ENCODE measurements at places on chromosomes 12 and 14. TPM values are rescaled to one million over a fixed set of nuclear protein-coding genes. Genes with fewer than 3 reads are reported as not detected.

DNA sequence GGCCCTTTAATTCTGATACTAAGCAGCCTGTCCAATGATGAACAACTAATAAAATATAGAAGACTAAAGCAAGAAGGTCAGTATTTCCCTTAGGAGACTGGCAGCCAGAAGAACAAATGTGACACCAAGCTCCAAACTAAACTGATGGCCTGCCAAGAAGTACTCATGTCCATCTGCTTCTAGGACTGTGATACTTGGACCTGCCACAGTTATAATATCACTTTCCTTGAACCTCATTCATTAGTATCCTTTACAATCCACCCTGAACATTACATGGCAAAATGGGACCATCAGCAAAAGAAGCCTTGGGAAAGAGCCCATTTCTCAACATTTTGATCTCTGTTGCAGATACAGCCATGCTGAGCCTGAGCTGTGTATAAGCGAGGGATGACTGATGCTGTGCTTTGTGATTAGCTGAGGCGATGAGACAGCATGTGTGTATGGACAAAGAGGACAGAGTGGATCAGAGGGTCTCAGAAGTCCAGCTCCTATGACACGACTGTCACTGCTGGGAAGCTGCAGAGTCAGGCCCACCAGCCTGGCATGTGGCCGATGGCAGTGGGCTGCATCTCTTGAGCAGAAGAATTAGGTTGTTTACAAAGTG lies 73.9 kb downstream of the TGFB3 start:
- DNase-seq, result no peak

DNA sequence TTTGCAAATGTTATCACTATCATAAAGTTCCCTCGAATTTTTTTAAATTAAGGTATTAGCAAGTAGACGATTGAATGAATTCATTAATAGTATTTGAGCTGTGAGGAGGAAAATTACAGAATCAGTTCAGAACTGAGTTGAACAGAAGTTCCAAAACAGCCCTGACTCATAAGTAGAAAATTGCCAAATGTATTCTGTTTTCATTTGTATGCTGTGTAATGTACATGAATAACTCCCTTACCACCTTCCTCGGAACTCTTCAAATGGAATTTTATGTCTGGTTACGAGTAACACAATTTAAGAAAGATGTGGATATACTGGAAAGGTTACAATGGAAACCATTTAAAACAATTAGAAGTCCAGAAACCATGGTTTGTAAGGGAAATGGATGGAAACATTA lies 283.3 kb upstream of the FAR2 start:
- no peak for DNase-seq

DNA sequence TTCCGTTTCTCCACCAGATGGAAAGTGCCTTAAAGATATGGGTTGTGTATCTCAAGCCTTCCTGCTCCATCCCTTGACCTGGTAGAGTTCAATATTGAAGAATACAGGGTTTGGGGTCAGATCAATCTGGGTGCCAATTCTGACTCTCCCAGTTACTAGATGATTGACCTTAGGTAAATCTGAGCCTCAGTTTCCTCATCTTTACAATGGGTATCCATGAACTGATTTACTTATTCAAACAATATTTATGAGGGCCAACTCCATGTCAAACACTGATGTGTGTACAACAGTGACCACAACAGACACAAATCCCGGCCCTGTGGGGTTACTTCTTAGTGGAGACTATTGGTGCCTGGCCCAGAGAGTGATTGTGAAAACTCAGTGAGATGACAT lies 7.5 kb upstream of the FAIM2 start:
- DNase-seq, result no peak

- no peak for DNase-seq
Measured at GRCh38 chr14:23060536-23061260, 3.4 kb upstream of the CDH24 start.

DNA sequence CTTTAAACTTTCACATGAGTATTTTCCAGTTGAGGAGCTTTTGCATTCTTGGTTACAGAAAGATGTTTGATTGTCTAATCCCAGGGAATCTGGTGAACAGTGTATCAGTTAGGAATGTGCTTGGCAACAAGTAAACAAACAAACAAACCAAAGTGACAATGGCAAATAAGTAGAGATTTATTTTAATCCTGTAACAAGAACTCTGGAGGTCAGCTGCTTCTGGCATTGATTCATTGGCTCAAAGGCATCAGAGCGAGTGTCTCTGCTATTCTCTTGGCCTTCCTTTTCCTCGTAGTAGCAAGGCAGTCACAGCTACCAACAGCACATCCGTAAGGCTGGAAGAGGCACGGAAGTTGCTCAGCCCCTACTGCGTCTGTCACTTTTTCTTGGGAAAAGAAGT lies 37.2 kb downstream of the CRADD start:
- DNase-seq, result no peak

GRCh38 chr12:69471667-69472385 lies 1.6 kb downstream of the FRS2 start:
- no peak for DNase-seq

Gene REP15
- 5.4 TPM for total RNA-seq
